ENCODE measurements at places on chromosomes 6 and 20.

DNA sequence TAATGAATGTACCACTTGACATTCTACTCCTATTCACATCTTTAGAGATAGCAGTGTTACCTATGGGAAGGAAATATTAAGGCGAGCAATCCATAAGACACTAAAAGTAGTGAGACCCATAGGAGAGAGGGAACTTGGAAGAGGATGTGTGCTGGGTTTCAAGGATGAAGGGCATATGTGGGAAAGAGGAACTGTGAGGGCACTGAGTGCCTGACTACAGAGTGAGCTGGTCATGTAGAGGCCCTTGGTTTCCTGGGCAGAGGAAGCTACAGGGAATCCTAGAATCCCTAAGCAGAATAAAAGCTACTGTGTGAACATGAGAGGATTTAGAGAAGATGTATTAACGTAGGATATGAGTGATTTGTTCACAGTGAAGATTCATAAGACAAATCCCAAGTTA is 262.8 kb downstream of the FARS2 start:
- no peak for DNase-seq

- DNase-seq, result no peak
These were observed 38.9 kb downstream of the SIRPA start for GRCh38 chr20:1934156-1934555.

- DNase-seq, result peak; percentile 38
These were observed 71.9 kb downstream of the FAM120B start for GRCh38 chr6:170378502-170378901.

- peak; percentile 58 for DNase-seq
These were observed 54.4 kb upstream of the ZNF337 start for GRCh38 chr20:25750765-25751696.

DNA sequence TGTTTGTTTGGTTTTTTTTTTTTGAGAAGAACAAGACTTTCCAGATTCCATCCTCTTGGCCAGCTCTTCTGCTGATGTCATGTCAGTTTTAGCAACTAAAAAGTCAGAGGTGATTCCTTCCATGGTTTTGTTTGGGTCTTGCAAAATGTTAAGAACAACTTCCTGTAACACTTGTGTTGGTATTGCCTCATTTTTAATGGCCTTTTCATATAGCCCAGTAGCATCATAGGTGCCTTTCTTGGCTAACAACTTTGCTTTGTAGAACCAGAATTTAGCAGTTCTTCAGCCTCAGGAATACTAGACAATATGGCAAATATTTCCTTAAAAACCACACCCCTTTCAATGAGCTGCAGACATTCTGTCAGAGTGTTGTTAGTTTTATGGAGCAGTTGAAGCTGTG is 99.5 kb upstream of the SIRPG start:
- DNase-seq, result no peak

DNA sequence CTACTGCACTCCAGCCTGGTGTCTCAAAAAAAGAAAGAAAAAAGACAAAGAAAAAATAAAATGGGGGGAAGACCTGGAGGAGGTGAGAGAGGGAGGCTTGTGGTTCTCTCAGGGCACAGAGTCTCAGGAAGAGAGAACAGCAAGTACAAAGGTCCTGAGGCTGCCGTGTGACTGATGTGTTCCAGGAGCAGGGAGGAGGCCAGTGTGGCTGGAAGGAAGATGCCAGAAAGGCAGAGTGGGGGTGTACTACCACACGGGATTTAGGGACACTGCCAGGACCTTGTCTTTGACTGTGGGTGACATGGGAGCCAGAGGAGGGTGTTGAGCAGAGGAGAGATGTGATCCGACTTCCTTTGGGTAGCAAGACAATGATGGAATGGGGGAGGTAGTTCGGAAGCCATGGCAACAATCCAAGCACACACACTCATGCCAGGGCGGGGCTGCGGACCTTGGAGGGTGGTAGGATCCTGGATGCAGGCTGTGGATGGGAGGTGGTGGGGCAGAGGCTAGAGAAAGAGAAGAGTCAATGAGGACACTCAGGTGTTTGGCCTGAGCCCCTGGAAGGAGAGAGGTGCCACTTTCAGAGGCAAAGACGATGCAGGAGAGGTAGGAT is 136.4 kb upstream of the PTPN1 start:
- DNase-seq, result no peak

DNA sequence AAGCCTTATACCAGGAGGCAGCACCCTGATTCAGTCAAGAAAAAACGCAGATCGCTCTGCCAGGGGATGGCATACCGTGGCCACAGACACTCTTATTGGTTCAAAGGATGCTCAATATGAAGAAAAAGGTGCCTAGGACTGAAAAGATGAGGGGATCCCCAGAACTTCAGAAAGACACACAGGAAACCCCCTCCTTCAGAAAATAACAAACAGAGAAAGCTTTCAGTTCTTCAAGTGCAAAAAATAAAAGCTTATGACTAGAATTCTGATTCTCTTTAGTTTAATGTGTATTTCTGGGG is 17.7 kb upstream of the MYB start:
- peak; percentile 63 for DNase-seq

DNA sequence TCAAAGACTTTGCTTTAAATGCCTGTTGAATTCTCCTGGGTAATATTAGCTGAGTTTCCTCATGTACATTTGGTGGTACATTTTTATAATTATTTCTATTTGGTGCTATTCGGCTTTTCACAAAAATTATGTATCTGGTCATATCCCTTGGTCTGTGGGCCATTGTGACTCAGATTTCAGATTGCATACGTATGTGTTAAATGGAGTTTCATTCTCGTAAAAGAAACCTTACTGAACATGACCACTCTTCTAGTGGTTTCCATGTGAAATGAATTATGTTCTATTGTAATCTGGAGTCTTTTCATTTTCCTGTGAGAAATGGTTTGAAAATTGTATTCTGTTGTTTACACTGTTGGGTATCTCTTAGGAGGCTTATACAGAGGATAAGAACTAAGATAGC is 386.2 kb upstream of the FLRT3 start:
- DNase-seq, result no peak

DNA sequence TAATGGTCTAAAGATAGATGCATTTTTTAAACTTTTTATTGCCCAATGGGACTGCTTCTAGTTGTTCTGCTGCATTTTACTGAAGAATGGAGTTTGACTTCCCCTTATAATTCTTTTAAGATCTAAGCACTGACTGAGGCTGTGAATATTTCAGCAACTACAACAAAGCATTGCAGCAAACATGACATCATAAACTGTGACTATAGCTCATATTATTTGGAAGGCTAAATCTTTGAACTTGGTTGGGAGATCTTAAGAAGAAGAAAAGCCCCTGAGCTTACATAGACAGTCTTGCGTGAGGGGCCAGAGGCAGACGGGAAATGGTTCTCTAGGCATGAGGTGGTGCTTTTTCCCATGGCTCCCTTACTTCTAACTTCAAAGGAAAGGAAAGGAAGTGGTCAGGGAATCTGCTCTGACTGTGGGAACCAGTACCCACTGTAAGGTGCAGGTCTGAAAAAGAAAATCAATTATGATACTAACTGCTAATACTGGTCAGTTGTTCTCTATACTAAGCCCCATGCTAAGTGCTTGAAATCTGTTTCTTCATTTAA is 14.8 kb downstream of the HEY2 start:
- no peak for DNase-seq

DNA sequence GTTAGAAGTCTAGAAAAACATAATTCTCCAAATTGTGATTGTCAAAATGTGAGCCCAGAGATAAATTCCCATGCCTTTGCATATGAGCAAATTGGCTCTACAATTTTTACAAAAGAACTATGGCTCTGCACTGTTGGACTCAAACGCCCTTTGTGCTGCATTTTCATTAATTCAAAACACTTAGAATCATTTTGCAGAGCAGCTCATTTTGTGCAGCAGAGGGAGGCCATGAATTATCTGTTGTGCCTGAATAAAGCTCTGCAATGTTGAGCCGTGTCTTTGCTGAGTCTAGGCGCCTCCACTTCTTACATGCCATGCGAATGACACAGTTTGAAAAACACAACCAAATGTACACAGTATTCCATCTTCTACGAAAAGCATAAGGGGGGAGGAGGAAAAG is 230.2 kb downstream of the PRKN start:
- DNase-seq, result no peak

GRCh38 chr6:75849329-75850025 is 100.4 kb downstream of the MYO6 start:
- DNase-seq, result no peak

DNA sequence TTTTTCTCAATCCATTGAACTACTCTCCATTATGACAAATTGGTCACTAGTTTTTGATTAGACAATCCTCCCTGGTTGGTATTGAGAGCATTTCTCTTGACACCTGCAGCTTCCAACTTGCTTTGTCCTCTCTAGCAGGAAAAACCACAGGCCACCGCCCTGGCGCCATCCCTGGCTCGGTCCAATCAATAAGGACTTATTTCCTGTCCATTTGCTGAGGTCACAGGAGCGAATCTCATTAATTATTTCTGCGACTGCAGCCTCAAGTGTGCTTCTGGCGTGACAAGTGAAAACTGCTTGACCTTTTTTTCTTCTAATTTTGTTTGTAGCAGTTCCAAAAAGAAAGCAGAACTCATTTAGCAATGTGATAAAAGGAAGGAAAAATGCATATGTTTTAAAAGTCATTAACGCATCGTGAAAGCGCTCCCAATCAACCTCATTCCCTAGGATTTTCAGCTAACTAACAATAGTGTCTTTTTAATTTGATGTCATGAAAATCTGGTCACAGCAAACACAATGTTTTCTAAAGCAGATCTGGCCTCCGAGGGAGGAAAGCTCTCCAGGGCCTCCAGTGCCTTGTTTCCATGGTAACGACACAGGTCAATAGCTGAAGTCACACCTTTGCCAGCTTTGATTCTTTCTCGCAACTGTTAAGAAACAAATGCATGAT is 39.0 kb upstream of the BEND3 start:
- no peak for DNase-seq

- no peak for DNase-seq
These were observed 501.1 kb downstream of the PTPRT start for GRCh38 chr20:42688576-42688975.

DNA sequence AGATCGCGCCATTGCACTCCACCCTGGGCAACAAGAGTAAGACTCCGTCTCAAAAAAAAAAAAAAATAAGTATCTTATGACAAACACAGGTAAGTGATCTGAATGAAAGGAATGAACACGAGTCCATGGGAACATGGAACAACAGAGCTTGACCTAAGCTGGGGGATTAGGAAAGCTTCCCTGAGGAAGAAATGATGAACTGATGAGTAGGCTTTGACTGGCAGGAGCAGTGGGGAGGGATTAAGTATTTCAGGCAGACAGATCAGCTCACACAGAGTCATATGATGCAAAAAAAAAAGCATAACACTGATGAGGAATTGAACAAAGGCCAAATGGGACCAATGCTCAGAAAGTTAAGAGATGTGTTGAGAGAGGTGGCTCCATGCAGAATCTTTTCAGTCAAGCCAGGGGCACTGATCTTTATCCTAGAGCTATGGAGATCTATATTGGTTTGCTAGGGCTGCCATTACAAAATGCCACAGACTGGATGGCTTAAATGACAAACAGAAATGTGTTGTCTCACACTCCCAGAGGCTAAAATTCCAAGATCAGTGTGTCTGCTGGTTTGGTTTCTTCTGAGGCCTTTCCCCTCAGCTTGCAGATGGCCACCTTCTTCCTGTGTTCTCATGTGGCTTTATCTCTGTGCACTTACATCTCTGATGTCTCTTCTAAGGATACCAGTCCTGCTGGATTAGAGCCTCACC is 85.6 kb downstream of the ANKRD6 start:
- no peak for DNase-seq

- DNase-seq, result no peak
These were observed 23.0 kb downstream of the CEP57L1 start for GRCh38 chr6:109118337-109118736.

- no peak for DNase-seq
These were observed 1026.6 kb downstream of the EYS start for GRCh38 chr6:64680446-64680845.

DNA sequence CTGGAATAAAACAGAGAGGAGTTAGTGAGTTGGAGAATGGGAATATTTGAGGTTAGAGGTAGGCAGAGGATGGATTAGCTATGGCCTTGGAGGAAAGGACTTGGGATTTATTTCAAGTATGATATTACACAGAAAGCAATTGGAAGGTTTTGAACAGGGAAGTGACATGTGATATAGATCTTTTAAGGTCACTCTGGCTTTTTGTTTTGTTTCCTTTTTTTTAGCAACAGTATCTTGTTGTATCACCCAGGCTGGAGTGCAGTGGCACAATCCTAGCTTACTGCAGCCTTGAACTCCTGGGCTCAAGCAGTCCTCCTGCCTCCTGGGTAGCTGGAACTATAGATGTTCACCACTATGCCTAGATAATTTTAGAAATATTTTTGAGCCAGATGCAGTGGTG is 190.3 kb downstream of the UTRN start:
- DNase-seq, result no peak

DNA sequence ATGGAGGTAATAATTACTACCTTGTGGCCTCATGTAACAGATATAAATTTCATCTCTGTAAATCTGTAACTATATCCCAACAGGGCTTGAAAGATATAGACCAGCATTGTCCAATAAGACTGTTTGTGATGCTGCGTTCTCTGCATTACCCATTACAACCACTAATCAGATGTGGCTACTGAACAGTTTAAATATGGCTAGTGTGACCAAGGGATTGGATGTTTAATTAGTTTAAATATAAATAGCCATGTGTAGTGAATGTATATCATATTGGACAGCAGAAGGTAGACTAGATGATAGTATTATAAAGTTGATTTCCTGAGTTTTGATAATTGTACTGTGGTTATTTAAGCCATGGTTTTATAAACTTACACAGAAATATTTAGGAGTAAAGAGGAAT is 27.8 kb upstream of the JAG1 start:
- no peak for DNase-seq

DNA sequence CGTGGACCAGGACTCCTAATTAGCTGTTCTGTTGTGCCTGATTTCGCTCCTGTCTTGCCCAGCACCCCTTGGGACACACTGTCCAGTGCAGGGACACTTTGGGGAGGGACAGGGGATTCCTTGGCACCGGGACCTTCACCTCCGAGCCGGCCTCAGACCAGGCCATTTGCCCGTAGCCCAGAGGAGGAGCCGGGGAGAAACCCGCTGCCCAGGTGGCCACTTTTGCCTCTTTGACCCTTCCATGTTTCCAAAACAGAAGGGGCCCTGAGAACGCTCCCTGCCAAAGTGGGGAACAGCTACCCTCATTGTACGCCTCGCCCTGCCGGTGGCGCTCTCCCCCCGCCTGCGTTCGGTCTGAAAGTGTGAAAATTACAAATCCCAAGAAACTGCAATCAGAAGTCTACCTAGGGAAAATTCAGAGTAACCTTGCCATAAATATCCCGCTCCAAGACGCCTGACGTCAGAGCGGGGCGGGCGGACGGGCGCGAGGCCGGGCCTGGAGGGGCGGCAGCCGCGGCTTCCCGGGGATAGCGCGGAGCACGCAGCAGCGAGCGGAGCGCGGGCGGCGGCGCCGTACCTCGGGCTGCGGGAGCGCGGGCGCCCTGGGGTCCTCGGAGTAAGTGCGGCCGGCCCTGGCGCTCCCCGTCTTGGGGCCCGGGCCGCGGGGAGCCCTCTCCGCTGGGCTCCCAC is at the start of gene DAAM2:
Gene DAAM2 (plus strand): TSS at position 527 of the 690 bp plus-strand sequence. CDS start 63,927 bp downstream, outside the sequence.
- no peak for DNase-seq

DNA sequence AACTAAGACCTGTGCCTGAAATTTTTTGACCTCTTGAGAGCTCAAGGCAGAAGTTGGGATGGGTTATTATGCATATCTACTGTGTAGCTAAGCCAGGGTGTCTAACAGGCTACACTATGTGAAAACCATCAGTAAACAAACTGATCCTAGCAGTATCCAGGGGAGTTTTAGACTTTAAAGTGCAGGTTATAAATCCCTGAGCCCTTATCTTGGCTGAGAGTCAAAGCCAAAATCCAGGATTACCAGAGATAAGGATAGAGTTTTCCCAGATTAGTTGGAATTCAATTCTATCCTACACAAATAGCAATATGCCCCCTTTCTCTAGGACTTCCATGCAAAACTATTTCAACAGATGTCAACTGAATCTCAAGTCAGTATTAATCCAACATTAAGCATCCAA is 1229.7 kb downstream of the GRIK2 start:
- DNase-seq, result no peak
